ENCODE measurements at places on chromosomes 11 and 22.

- DNase-seq = no peak
Measured at GRCh38 chr22:42967933-42968332, 47.0 kb downstream of the PACSIN2 start.

DNA sequence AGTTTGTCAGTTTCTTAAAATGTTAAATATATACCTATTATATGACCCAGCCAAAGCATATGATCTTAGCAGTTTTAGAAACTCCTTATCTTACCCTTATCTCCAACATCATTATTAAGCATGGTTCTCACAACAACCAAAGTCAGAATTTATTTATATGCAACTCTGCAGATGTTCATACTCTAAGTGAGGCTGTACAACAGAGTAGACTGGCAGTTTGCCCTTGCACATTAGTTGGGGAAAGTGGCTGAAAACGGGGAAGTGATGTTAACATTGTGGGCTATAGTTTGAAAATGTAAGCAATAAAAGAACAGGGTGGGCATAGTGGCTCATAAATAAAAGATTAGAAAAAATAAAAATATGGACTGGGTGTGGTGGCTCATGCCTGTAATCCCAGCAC, 49.7 kb downstream of the ATG16L2 start:
- DNase-seq = no peak

DNA sequence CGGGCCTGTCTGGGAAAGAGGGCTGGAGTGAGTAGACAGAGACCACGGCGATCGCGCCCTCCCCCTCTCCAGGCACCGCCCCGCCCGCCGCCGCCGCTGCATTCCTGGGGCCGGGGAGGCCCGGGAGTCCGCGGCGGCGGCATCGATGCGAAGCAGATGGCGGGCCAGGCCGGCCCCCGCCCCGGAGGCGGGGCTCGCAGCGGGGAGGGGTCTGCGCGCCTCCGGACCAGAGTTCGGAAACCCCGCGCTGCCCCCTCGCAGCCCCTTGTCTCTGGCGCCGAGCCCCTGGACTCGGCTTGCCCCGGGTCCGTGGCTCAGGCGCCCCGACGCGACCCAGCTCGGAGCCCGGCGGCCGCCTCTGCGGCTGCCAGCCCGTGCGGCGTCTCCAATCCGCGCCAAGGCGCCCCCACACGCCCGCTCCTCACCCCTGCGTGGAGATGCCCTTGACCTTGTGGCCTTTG, 1.3 kb downstream of the SCARF2 start:
- DNase-seq = peak; percentile 29

DNA sequence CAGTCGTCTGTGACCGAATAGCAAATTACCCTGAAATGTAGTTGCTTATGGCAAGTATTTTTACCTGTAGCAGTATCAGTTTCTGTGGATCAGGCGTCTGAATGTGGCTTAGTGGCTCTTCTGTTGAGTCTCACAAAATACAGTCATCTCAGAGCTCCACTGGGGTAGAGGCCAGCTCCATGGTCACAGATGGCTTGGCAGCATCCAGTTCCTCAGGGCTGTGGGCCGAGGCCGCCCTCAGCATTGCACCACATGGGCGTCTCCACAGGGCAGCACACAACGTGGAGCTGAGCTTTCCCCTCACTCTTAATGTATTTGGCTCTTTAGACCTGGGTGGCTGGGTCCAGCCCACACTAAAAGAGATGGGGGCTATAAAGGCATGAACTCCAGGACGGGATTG, 57.8 kb downstream of the SBF1 start:
- no peak for DNase-seq

GRCh38 chr11:22898036-22898435, 37.8 kb upstream of the CCDC179 start:
- no peak for DNase-seq

- DNase-seq = no peak
Measured at GRCh38 chr11:67442504-67443404, 522 bp downstream of the CORO1B start.

- DNase-seq = no peak
Measured at GRCh38 chr11:82823647-82824619, 76.3 kb downstream of the PRCP start.

GRCh38 chr11:3042496-3043314, 14.5 kb downstream of the CARS1 start:
- DNase-seq = no peak

DNA sequence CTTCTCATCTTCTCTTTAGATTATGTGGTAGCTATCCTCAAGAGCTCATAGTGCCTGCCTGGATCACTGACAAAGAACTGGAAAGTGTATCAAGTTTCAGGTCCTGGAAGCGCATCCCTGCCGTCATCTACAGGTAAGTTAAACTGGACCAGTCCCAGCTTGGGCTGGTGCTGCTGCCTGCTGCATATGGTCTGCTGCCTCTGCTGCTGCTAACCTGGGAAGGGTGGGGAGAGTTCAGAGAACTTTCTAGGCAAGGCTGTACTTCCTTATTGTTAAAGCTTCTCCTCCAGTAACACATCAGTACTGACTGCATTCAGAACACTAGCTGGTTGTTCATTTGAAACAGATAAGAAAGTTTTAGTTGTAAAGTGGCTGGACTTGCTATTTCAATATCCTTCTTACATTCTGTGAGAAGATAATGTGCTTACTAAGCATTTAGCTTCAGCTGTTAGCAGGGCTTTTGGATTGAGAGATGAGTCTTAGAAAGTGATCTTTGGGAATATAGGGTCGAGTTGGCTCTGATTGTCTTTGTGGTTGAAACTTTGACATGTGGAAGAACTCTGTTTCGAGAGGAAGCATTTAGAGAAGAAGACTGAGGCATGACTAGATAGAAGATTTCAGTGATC, 77.3 kb upstream of the HORMAD2 start:
- DNase-seq = no peak

DNA sequence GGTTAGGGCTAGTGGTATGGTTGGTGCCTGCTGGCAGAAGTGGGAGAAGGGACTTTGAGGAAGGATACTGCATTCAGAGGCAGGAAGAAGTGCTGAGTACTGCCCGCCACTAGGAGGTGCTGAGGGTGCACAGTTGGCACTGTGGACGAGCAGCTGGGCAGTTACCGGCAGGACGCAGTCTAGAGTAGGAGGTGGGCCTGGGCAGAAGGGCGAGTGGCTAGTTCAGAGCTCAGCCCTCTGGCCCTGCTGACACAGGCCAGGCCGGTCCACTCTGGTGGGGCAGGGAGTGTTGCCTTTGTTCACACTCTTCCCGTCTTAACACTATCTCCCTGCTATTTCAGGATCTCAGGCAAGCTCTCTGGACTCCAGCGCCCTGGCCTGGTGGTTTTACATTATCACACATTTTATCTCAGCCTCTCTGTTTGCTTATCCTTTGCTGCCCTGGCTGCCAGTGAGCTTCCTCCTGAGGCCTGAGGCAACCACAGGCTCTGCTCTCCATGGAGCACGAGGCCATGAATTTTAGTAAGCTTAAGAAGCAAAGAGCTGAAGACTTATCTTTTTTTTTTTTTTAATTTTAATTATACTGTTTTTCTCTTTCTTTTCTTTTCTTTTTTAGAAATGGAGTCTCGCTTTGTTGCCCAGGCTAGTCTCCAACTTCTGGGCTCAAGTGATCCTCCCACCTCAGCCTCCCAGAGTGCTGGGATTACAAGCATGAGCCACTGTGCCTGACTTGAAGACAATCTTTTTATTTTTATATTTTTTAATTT, 26.9 kb downstream of the SNAP29 start:
- peak; percentile 63 for DNase-seq

All from M059J (cell line).